NCI-H2081 treated with DMSO at 0.1 percent for 48 hours (cell line): ENCODE measurements at places on chromosomes 5 and 9.

GRCh38 chr5:65190328-65191053 is 291.2 kb downstream of the ADAMTS6 start:
- no peak for DNase-seq

DNA sequence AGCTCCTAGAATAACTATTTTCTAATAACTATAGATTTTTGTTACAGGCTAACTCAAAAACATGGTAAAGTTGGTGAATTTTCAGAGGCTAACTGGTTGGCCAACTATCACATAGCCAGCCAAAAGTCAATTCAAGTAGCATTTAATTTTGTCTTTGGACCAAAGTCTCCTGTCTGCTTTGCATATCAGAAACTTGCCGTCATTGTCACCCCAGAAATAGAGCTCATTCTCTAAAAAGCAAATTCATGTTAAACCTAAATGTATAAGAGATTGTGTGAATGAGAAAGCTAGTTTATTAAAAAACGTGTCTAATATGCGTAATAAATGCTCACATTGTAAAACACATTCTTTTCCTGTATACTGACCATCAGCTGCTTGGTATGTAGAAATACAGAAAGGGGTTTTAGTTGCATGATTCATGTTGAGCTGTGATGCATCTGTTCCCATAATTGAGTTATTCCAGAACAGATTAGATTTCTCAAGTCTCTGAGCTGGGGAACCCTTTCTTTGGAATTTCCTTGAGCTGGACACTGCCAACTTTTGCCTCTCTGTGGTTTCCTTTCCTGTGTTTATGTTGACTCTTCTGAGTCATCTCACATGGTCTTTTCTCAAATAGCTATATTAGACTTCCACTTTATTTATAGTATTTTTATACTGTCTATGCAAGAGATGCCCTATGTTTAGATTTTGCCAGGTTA is 7.3 kb downstream of the SRFBP1 start:
- DNase-seq, result no peak

- DNase-seq, result no peak
Observed at GRCh38 chr5:66129144-66129543, 15.0 kb upstream of the SREK1 start.

- DNase-seq, result no peak
Observed at GRCh38 chr9:99016681-99017387, 73.1 kb downstream of the COL15A1 start.

GRCh38 chr5:124650147-124650561 is 96.3 kb downstream of the ZNF608 start:
- no peak for DNase-seq

DNA sequence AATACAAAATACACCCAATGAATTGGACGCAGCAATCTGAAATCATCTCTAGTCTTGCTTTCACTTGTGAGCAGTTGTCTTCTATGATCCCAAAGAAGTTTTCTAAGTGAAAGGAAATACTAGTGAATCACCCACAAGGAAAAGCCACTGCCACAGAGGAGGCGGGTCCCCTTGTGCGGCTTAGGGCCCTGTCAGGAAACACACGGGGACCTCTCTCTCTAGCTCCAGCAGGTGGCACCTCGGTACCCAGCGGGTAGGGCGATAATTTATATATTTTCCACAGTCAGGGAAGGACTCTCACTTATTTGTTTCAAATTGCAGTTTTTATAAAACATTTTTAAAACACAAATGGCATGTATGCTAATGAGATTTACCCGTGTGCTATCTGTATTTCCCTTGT is 417.1 kb downstream of the KDM4C start:
- DNase-seq, result no peak

DNA sequence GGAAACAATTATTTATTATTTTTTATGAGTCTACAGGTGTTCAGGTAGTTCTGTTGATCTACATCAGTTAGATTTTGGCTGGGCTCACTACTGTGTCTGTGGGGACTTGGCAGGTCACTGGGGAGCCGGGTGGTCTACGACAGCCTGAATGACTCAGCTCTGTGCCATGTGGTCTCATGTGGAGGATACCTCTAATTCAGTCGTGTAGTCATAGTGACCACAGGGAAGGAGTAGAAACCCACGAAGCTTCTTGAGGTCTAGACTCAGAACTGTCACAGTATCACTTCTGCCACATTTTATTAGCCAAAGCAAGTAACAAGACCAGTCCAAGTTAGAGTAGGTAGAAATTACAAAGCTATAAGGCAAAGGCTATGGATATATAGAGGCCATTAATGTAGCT is 64.7 kb upstream of the GRAMD2B start:
- DNase-seq, result no peak

DNA sequence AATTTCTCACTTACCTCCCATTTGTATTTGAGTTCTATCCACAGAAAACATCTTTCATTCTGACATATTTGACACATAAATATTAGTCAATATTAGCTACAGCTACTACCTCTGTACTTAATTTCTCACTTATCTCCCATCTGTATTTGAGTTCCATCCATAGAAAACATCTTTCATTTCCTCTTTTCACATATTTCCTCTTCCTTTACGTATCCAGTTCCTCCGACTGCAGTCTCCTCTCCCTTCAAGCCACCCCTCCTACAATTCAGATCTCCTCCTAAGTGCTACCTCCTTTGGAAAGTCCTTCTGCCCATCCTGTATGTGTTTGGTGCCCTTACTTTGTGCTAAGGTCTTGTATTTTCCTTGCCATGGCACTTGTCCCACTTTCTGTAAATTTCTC is 1.6 kb downstream of the SREK1IP1 start:
- DNase-seq, result no peak

- DNase-seq, result no peak
Observed at GRCh38 chr9:133487331-133487725, 8.4 kb upstream of the SLC2A6 start.
